Stimulated activated CD8-positive, alpha-beta memory T cell treated with anti-CD3 and anti-CD28 coated beads, Interleukin-15, amount 100 ng/mL, for 1 hour (primary cell): ENCODE measurements at places on chromosomes 5 and 9.

DNA sequence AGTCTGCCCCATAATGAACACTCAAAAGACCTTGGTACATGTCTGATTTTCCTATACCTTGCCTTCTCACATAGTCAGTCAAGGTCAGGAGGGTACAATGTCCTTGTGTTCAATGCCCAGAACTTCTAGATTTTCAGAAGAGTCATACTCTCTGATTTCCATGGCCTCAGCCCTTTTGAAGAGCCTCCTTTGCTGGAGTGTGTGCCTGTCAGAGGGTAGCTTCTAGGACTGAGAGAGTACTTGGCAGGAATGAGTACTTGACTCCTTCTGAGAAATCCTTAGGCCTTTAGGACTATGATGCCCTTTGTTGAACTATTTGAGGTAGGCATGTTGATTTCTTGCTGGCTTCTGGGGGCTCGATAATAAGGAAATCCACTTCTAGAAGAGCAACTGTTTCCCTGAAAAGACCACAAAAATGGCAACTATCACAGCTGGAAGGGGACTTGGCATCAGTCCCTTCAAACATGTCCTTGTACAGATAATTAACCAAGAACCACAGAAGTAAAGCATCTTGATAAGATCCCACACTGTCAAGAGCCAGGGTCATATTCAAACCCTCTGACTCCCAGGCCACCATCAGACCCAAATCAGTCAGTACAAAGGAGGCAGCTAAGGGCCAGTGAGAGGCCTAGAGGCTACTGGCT is 10.6 kb upstream of the MEGF9 start:
- no peak for DNase-seq

DNA sequence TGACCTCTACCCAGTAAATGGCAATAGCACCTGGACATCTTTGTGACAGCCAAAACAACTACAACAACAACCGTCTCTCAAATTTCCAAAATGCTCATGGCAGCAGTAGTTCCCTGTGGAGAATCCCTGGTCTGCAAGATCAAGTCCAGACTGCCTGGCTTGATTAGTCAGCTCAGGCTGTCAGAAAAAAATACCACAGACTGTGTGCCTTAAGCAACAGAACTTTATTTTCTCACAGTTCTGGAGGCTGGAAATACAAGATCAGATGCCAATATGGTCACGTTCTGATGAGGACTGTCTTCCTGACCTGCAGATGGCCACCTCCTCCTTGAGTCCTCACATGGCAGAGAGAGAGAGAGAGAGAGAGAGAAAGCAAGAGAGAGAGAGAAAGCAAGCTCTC is 52.3 kb upstream of the MOCS2 start:
- DNase-seq, result no peak

- no peak for DNase-seq
Measured at GRCh38 chr9:115524453-115525059, 406.6 kb upstream of the TNC start.

DNA sequence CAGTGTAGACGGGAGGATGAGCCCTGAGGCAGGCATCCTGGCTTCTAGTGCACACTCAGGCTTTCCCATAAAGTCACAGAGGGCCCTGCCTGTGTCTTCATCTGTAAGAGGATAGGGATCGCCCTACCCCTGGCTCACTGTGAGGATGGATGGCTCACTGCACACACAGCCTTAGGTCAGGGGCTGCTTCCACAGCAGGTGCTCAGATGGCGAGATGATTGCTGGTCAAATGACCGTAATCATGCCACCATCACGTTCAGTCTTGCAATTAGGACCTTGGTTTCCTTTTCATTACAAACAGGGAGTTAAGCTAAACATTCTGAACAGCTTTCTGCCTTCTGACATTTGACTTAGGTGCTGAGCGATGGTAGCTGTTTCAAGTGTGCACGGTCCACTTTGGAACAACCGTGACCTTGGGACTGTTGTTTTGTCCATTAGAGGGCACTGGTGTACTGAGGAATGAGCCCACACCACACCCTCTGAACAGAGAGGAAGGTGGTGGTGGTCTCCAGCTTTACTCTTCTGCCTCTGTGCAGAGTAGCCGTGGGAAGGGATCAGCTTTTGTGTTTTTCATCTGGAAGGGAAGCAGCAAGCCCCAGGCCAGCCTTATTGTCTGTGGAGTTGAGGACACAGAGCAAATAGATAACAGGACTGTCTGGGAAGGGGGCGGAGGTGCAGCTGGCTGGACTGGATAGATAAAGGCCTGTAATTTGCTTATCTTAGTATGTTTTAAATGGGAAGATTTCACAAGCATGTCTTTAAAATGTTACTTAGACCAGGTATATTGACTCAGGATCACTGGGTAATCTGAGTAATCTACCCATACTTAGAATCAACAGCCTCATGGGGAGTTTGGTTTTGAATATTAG is 183.1 kb downstream of the TRIO start:
- no peak for DNase-seq

- DNase-seq, result no peak
Measured at GRCh38 chr9:109198736-109199382, 31.8 kb upstream of the FRRS1L start.

DNA sequence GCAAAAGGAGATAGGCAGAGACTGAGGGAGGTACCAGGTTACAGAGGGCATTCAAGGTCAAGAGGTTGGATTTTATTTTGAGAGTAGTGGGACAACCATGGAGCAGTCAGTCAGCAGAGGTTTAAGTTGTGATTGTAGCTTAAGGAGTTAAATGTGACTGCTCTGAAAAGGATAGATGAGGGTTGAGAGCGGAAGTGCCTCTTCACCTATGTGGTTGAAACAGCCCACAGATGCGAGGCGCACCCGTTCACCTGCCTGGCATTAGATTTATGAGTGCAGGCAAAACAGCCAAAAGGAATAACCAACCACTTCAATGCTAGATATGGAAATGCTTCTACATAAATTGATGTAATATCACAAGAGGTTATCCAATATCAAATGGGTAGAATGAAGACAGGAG is 8.4 kb downstream of the ZNF474 start:
- no peak for DNase-seq

GRCh38 chr5:178640331-178641045 is 13.6 kb upstream of the CLK4 start:
- no peak for DNase-seq

DNA sequence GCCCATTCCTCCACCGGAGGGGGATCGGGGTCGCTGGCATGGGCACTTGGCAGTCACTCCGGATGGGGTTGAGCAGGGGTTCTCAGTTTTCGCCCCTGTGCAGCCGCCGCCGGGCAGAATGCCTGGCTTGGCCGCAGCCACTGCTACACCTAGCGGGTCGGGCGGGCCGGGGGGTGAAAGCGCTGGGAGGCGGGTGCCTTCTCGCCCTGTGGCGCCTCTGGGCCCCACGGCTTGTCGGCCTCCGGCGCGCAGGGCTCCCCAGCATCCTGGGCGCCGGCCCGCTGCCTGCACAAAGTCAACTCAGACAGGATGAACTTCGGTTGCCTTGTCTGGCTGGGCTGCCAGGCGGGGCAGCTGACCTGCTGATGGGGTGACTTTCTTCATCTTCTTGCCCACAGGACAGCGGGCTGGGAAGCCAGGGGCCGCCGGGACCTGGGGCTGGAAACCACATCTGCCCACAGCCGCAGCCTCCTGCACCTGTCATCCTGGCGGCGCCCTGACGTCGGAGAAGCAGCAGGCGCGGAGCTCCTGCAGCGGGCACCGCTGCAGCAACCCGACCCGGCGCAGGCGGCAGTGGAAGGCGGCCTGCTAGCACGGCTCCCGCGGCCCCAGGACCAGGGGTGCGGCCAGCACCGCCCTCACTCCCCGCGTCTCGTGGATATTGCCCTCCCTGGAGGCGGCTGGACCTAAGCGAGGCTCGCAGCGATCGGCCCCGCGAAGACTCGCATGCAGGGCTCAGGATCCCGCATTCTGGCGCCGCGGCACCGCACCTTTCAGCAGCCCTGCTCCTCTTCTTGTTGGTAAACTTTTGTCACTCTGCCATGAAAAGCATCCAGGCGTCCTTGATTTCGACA is 1.3 kb upstream of the ANKRD18A start:
- no peak for DNase-seq

DNA sequence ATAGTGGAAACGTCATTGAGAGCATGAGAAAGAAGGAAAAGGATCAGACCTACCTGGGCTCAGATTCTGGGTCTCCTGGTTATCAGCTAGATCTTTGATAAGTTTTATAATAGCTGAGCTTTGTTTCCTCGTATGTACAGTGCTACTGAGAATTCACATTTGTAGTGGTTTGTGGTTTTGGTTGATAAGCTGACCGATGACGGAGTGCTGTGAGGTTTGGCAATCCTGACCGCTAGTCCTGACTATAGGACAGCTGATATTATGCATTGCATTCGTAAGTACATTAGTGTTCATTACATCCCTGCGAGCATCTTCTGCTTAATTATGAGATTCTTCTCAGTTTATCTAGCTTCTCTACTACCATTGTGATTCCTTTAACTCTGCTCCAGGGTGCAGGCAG is 190.7 kb upstream of the SLC27A6 start:
- no peak for DNase-seq

- DNase-seq, result no peak
Measured at GRCh38 chr9:116074658-116075057, 78.9 kb upstream of the PAPPA start.

- no peak for DNase-seq
Measured at GRCh38 chr5:119655061-119655460, 25.7 kb downstream of the FAM170A start.

DNA sequence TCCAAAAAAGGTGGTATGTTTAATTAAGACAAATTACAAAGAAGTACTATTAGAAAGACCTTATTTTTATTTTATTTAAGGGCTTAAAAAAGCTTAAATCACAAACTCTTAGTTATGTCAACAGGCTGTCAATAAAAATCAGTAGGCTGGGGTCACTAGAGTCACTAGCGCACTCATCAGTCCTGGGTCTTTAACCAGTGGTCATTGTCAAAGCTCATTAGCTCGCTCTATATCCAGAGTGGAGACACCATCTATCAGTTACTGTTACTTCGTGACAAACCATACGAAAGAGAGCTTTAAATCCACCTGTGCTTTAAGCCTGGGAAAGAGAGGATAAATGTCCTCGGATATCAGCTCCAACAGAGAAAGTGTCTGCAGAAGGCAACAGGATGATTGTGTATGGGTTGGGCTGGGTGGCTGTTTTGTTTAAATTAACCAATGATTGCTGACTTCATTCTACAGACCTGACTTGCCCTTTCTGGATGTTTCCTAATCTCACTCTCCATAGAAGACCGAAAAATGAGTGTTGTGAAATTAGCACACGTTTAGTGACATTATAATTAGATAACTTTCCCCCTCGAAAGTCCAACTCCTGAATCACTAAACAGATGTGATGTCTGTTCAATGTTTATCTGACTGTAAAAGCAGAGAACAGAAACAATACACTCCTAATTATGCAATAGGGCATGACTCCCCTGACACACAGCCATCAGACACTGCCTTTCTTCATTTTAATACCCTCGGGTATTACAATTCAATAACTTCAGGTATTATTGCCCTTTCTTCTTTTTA is 123.6 kb upstream of the TNPO1 start:
- DNase-seq, result no peak

DNA sequence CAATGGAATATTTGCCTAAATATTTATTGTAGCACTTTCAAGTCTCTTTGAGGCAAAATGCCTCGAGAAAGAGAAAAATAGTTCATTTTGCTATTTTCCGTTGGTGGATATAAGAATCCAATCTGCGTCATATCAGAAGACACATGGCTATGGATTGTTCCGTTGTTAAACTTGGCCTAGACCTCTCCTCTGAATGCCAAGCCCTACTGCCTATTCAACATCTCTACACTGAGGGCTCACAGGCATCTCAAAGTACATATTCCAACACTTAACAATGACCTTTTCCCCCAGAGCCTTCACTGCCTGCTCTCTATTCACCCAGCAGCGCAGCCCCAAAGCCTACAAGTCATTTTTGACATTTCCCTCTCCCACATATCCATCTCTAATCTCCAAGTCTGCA is 350.1 kb downstream of the GLIS3 start:
- DNase-seq, result no peak

- DNase-seq, result no peak
Measured at GRCh38 chr5:143213851-143214363, 189.6 kb downstream of the NR3C1 start.

DNA sequence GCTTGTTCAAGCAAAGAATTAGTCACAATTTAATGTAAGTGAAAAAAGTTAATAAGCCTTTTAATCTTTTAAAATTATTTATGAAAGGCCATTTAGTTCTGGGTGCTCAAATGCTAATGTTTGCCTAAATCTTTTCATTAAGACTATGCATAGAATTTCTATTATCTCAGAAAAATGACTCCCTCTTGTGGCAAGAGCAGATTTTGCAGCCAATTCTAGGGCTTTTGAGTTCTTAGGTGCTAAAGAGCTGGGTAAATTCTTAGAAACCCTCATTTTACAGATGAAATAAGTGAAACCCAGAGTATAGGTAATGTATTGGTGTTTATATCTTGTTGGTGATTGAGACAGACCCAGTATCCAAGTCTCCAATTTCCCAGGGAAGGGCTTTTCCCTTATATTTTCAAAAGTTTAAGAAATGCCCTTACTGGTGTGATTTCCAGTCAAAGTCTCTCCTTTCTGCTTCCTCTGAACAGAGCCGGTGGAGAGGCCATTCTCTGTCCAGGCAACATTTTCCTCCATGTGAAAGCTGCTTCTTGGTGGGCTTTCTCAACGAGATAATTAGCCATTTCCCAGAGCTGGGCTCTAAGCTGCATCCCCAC is 24.1 kb upstream of the PCSK5 start:
- peak; percentile 22 for DNase-seq

DNA sequence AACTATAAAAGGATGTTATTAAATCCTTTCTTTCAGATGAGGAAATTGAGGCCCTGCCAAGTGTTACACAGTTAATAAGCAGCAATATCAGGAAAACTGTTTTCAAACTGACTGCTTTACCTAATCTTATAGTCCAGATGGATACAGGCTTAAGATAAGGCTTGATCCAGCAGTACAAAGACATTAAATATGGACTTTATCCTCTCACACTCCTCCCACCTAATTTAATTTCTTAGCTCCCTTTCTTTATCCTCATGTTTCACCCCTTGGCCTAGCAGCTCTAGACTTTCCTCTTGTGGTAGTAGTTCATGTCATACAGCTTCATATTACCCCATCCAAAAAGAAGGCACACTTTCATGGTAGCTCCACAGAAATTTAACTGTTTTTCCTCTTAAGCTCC is 164.5 kb downstream of the BAAT start:
- no peak for DNase-seq

- no peak for DNase-seq
Measured at GRCh38 chr9:137462396-137462985, 3.4 kb upstream of the NSMF start.

DNA sequence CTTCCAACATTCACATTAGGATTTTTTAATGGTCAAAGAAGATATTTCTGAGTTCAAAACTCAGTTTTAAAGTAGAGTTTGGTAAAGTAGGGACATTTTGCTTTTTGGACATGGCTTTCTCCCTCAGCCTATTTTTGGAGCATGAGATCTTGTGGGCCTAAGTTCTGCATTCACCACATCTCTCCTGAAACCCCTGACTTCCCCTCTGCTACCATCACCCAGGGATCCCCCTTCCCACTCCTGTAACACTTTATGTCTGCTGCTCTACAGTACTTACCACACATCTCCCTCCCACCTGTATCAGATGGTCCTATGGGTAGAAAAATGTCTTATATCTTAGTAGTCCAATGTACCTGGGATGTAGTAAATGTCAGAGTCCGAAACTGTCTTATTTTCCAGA is 48.2 kb upstream of the JAK2 start:
- no peak for DNase-seq

- DNase-seq, result no peak
Measured at GRCh38 chr5:132446621-132447020, 44.0 kb downstream of the IRF1 start.

- DNase-seq, result no peak
Measured at GRCh38 chr9:3018691-3019230, 174.9 kb upstream of the PUM3 start.

GRCh38 chr9:131053896-131054295 is 42.4 kb upstream of the AIF1L start:
- DNase-seq, result no peak

- no peak for DNase-seq
Measured at GRCh38 chr9:120750421-120750820, 36.2 kb upstream of the MEGF9 start.
